GOT3 (cell line): ENCODE measurements at places on chromosomes 2 and 18.

DNA sequence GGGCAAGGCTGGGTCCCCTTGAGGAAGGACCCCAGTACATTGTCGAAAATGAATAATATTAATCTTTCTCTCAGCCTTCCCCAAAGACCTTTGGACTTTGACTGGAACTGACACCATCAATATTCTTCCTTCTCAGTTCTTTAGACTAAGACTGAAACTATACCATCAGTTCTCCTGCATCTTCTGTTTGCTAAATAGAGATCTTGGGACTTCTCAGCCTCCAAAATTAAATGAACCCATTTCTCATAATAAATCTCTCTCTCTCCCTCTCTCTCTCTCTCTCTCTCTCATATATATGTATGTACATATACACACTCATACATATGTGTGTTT is 39.7 kb upstream of the VRK2 start:
- no peak for DNase-seq

DNA sequence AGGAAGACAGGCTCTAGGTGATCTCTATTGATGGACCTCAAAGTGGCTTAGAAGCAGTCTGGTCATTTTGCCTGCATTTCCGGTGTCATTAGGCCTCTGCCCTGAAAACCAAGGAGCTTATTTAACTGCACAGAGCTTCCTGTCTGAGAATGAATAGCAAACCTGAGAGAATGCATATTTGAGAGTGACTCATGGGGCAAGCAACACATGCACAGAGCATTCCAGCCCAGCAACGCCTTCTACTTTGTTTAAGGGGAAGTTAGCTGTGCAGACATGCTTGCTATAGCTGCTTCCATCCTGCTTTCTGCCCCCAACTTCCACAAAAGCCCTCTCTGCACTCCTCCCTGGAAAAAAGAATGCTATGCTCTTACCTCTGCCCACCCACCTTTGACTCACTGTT is 232.8 kb downstream of the GRB14 start:
- DNase-seq = no peak

- DNase-seq = no peak
Measured at GRCh38 chr2:175152242-175152641, 15.8 kb downstream of the ATF2 start.

DNA sequence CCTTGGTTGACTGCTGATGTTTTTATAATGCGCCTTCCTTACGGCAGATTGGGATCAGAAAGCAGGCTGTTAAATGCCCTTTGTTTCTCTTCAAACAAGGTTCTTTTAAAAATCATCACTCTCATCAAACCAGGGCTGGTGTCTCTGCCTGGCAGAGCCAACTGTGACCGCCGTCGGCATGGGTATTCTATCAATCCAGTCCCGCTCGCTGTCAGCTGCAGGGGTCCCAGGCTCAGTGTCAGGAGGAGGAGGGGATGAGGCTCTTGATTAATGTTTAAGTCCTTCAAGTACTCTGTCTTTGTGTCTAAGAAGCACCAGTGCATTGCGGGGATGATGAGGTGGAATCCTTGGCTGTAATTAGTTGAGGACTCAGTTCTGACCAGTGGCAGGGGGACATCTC is 348.1 kb downstream of the RNF144A start:
- no peak for DNase-seq

DNA sequence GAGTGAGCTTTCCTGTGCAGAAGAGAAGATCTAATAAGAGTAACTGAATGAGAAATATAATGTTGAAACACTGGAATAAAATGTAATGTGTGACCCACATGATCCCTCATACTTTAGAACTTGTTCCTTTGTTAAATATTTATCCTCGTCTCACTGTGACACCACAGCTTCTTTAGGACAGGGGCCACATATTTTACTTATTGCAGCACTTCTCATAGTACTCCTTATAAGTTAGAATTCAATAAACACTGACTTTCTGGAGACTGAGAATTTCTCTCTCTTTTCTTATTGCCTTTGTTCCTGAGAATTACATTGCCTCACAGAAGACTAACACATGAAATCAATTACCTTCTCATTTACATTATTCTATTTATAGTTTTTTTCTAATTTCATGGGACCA is 1234.6 kb upstream of the CHAC2 start:
- DNase-seq = no peak

DNA sequence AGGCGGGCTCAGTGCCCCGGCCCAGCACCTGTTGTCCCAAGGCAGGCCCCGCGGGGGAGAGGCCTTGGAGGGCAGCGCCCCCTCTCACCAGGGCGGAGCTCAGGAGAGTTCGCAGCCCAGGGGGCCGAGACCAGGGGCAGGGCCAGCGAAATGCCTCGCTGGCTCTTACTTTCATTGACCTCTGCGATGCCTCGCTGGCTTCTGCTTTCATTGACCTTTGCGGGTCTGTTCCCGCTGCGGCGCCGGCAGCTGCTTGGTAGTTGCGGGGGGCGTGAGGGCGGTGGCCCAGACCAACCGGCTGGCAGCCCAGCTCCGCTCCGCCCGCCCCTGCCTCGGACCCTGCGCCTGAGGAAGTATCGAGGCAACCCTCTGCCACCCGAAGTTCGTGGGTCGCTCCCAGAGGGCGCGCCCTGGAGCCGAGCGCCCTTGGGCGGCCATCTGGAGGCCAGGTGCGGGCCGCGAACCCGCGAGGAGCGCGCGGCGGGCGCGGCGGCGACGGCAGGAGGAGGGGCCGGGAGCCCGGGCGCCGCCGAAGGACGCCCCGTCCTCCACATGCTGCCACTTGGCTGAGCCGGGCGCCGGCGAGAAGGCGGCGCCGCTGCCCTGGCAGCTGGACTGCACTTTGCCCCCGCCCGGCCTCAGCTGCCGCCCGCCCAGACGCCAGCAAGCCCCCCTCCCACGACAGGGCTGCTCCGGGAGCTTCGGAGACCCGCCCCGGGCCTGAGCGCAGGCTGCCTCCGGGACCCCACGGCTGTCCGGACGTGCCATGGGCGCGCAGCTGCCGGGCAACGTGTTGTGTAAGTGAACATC is 118.0 kb upstream of the MSTN start:
- DNase-seq = no peak

GRCh38 chr2:170514140-170514539 is 201.0 kb upstream of the SP5 start:
- no peak for DNase-seq

DNA sequence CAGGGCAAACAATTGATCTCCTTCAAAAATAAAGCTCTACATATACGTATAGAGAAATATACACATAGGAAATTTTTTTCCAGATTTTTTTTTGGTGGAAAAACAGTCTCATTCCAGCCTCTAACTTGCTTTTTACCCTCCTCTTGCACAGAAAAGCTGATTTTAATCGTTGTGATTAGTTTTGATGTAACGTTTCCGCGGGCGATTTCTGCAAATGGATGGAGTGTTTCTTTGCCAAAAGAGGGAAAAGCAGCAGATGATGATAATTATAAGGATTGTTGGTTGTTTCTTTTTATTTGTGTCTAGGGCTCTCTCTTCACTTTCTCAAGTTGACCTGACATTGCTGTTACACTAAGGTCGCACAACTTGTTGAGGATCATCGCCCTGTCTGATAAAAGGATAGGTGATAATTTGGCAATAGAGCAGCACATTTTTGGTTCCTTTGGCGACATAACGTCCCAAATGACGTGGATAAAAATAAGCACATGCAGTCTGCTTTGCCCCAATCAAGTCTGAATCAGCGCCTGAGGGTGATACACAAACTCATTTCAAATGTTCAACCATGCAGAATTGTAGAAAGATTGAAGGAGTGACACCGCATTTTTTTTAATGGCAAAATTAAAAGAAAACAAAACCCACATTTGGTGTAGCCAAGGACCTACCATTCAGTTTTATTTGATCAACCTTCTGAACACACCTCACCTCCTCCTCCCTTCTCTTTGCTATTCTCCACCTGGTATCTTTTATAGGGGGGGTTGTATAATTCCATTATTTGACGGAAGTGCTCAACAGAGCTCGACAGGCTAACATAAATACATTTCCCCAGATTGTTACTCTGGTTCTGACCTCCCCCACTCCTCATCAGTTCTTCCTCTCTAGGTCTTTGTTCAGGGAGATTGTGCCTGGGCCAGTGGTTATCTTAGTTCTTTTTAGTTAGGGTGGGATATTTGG is 109.6 kb upstream of the KCTD1 start:
- DNase-seq = no peak

- no peak for DNase-seq
Measured at GRCh38 chr2:217741381-217741955, 261.3 kb downstream of the TNS1 start.
